ENCODE measurements at places on chromosomes 1 and 21.

- DNase-seq, result no peak
Observed at GRCh38 chr1:1264868-1265272, 8.8 kb downstream of the UBE2J2 start.

- DNase-seq, result no peak
Observed at GRCh38 chr1:38455829-38456530, 403.6 kb downstream of the RRAGC start.

DNA sequence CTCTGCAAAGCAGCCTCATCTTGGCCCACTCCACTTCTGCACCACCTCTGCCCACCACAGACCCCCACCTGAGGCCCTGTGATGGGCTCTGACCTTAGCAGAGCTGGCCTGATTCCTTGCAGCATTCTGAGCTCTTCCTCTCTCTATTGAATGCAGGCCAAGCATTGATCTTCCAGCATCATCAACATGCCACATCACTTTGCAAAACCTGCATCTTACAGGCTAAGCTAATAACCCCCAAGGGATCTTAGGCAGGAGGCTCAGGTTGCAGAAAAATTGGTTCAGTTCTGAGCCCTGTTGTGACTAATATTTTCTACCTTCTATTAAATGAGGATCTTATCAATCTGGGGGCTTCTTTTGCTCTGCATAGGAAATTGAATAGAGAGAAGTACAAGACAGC lies 78.7 kb downstream of the ATP1A1 start:
- no peak for DNase-seq

DNA sequence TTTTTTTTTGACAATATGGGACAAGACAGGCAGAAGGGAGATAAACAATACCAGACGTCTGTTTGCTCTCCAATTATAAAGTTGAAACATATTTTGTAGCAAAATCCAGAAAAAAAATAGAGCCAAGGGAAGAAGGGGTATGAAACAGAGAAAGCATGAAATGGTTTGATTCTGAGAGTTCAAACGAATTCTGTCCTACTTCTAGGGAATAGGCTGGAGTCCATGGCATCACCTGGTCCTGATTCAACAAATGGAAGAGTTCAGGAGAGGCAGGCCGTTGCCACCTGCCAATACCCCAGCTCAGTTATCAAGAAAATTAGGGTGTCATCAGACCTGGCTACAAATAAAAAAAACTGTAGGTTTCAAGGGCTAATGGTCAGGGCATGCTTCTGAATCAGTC lies 71.8 kb downstream of the CLSTN1 start:
- no peak for DNase-seq

DNA sequence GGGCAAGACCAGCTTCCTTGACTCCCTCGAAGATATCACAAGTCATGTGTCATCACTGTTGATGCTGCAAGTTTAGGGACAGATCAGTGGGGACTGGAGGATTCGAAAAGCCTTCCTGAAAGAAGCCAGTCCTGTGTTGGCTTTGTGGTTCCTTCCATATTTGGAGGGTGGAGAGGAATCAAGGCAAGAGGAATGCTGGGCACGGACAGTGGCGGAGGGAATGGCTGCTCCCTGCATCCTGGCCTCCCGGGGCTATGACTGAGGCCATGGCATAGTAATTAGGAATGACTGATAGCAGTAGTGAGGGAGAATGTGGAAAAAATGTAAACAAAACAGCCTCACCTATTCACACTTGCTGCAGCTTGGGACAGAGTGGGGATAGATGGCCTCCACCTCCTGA lies 36.4 kb downstream of the VANGL1 start:
- no peak for DNase-seq

GRCh38 chr1:84615790-84616189 lies 41.5 kb upstream of the CTBS start:
- no peak for DNase-seq

DNA sequence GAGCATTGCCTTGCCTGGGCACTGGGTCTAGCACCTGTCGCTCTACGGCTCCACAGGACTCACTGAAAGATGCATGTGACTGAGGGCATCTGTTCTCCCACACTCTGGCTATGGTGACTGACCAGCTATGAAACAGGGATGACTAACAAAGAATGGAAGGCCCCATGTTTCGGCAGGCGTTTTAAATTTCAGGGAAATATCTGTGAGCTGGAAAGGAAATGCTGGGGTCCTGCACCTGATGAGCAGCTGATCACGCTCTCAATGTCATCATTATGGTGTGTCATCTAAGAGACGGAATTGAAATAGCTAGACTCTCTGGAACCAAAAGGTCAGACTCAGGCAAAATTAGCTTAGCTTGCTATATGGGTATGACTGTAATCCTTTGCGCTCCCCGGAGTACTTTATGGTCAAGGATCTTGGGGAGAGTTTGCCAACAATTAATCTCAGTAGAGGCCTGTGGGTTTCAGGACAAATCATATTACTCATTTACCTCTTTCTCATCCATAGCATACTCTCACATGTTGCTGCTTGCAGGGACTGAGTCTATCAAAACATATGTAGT lies 24.5 kb upstream of the PALMD start:
- no peak for DNase-seq

DNA sequence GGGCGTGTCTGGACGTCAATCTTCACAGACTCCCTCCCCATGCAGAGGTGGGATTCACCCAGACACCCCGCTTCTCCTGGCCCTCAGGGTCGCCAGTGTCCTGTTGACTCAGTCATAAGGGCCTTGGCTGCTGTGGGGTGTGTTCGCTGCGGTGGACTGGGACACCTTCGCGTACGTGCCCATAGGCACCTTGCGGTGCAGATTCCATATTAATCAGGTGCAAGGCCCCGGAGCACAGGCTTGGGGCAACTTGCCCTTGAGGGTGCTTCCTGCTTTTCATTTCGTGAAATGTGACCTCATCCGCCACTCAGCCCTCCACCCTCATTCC lies 398 bp upstream of the SLC30A10 start:
- no peak for DNase-seq

GRCh38 chr1:228943436-228943835 lies 208.2 kb downstream of the RHOU start:
- no peak for DNase-seq

- DNase-seq, result no peak
Observed at GRCh38 chr1:207791290-207791689, 39.4 kb downstream of the CD46 start.

DNA sequence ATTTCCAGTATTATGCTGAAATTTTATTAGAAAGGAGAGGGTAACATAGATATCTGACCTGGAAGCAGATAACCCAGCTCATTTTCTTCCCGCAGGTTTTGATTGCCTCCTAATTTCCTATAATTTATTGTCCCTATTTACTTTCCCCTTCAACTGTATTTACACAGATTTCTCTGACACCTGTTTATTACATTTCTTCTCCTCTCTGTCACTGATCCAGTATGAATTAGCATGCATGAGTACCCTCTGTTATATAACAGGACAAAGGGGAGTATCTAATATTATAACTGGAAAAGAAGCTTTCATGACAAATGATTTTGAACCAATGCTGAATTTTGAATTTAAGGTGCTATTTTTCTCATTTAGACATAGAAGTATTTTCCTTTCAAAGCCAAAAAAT lies 37.4 kb downstream of the DENND1B start:
- DNase-seq, result no peak

DNA sequence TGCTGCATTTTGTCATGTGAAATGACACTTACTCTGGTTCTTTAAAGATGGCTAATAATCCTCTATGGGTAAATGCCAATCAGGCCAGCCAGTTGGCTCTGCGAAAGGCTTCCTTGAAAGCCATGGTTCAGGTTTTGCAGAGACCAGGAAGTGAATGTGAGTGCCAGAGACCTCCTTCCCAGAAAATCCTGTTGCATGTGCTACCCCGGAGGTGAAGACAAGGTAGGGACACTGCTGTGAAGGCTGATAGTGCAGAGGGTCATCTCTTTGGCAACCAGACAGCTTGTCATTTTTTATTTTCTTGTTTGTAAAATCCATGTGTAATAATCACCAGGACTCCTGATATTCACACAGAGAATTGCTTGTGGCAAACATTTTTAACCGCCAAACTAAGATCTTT lies 18.7 kb downstream of the LRRC8D start:
- DNase-seq, result no peak

GRCh38 chr1:81325397-81325796 lies 475.3 kb upstream of the ADGRL2 start:
- no peak for DNase-seq

GRCh38 chr1:176950736-176951324 lies 213.7 kb downstream of the ASTN1 start:
- DNase-seq, result no peak

GRCh38 chr1:199279872-199280645 lies 641.2 kb downstream of the PTPRC start:
- no peak for DNase-seq

- DNase-seq, result no peak
Observed at GRCh38 chr21:45040157-45040711, 34.1 kb upstream of the ADARB1 start.

DNA sequence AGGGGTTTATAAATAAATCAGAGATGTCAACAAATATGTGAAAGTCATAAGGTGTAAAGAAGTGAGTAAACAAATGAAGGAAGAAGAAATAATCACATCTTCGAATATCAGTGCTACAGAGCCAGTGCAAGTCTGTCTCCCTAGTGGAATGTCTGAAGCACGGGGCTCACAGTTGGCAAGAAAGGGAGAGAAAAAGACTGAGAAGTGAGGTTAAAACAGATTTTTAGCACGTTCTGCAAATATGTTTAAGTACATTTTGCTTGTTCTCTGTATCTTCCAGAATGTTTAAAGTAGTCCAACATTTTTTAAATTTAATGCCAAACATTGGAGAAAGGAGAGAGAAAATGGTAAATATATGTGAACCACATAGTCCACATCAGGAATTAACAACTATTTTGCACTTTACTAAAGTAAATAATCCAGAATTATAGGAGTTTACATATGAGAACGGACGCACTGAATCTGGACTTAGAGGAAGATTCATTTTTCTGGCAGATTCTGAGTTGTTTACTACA lies 682.4 kb downstream of the LTN1 start:
- no peak for DNase-seq

DNA sequence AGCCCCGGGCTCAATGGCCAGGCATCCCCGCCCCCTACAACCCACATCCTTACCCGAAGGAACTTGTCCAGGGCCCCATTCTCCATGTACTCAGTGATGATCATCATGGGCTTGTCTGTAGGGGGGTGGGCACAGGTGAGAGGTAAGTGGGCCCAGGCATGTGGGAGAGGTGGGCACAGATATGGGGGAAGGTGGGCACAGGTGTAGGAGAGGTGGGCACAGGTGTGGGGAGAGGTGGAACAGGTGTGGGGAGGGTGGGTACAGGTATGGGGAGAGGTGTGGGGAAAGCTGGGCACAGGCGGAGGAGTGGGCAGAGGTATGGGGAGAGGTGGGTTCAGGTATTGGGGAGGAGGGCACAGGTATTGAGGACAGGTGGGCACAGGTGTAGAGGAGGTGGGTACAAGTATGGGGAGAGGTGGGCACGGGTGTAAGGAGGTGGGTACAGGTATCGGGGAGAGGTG lies 23.5 kb downstream of the EPHA2 start:
- DNase-seq, result no peak

GRCh38 chr1:177800400-177801088 lies 169.3 kb downstream of the SEC16B start:
- no peak for DNase-seq

DNA sequence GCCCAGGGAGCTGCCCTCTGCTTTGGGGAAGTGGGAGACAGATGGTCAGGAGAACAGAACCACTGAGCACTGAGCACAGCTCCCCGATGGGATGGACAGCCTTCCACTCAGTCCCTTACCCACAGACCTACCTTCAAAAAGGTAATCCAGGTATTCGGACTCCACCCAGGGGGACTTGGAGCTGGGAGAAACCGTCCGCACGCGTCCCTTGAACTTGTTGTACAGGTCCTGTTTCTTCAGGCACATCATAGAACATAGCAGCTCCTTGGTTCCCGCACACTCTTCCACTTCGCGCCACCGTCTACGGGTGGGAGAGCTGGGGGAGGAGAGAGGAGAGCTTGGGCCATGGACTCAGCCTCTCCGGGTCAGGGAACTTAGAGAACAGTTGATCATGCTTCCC lies 17.8 kb downstream of the IFNLR1 start:
- DNase-seq, result no peak

DNA sequence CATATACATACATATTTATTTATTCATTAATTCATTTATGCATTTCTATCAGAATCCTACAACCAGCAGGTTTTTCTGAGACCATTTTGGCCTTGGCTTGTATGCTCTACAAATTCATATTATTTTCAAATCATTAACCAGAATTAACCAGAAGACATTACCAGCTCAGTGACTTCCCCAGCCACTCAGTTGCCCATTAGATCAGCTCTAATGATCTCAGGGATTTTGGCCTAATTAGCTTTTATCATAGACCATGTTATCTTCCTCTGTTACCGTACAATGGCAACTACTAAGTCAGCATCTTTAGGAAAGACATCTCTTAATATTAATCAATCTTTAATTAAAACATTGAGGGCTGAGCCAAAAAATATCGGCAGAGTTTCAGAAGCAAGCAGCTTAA lies 90.3 kb upstream of the BMP8A start:
- DNase-seq, result no peak

DNA sequence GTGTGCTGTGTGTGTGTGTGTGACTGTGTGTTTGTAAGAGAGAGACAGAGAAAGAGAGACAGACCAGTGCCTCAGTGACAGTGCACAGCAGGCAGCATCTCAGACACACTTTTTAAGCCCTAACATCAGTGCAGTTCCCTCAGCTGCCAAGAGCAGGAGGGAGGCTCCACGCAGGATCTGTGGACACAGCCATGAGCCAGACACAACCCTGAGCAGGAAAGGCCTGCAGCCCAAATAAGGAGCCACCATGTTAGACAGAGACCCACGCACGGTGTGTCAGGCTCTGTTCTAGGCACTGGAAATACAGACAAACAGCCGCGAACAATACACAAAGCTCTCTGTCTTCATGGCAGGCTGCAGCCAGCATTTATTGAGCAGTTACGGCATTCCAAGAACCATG lies 445.5 kb downstream of the MATN1 start:
- no peak for DNase-seq

GRCh38 chr1:188061881-188062280 lies 1233.1 kb downstream of the PLA2G4A start:
- DNase-seq, result no peak

DNA sequence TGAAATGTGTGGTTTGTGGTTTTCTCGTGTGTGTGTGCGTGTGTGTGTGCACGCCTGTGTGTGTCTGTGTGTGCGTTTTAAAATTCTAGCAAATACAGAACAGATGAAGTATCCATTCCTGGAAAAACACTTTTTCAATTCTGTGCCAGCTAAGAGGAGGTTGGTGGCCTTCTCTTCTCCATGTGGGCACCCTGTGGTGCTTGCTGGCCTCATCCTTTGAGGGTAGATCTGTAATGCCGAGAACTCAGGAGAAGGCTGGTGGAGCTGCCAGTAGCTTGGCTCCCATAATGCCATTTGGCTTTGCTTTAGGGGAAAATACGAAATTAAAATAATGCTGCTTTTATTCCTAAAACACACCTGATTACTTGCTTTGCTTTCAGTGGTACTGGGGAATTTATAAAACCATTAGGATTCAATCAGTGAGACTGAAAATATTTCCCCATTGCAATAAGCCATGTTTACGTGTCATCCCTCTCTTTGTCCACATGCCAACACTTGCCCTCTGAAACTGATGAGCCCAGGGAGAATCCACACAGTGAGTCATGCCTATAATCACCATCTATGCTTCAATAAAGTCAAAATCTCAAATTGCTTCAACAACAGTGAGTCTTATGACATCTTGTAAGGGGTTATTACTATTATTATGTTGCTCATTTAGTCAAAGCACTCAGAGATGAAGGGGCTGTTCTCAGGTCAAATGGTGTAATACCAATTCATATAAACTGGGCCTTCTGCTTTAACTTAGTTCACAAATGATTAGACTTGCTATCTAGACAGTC lies 39.2 kb downstream of the ABCA4 start:
- no peak for DNase-seq

Measured in stimulated activated CD8-positive, alpha-beta memory T cell treated with anti-CD3 and anti-CD28 coated beads, Interleukin-12 subunit alpha, Interleukin-12 subunit beta, amount 100 ng/mL, for 4 hours (primary cell).